Cerebellar nuclear complex (tissue), 1 donor: ENCODE measurements at places on chromosomes 3 and 15.

- DNase-seq: no peak
These were observed 48.2 kb upstream of the PYDC2 start for GRCh38 chr3:191412759-191413158.

DNA sequence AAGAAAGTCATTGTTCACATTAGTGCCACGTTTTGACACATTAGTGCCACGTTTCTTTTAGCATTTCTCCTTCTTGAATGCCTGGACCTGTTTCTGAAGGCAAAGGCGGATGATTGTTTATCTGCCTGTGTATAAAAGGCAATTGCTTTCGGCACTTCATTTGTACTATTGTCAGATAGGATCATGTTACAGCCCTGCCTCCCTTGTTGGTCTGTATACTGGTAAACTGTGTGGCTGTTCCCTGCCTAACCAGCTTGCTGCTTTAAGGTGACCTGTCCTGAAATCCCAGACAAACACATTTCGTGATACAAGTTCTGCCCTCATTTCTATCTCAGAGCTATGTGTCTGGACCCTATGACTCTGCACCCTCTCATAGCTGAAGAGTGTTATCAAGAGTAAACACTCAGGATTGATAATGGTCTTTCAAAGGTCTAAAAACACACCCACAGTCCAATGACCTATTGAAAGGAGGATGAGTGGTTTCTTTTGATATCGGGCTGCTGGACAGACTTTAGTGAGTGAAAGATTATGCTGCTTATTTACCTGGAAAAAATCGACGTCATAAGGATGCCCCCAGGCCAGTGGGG lies 276.3 kb upstream of the MCTP2 start:
- no peak for DNase-seq

DNA sequence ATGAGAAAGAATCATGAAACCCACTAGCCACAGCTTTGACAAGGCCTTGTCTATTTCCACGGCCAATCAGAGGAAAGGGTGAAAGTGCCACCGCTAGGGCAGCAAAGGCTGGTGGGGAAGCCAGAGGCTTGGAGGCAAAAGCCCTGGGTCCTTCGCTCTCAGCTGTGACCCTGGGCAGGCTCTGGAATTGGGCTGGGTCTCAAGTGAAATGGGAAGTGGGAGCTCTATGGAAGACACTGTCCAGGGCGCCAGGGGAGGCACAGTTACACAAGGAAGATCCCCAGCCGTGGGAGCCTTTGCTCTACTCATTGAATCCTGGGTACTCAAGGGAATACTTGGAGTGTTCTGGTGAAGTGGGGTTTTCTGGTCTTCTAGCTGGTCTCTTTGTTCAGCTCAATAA lies 136.2 kb downstream of the ASB7 start:
- DNase-seq: no peak

- no peak for DNase-seq
These were observed 560.5 kb upstream of the ZNF717 start for GRCh38 chr3:76345878-76346277.

GRCh38 chr15:101049856-101050622 lies 130.9 kb downstream of the LRRK1 start:
- no peak for DNase-seq

- no peak for DNase-seq
These were observed 981 bp upstream of the SCAP start for GRCh38 chr3:47476644-47477199.
